ENCODE measurements at places on chromosomes 3 and 15.

GRCh38 chr3:79960594-79960993 is 192.8 kb upstream of the ROBO1 start:
- no peak for DNase-seq

- peak; percentile 83 for DNase-seq
Measured at GRCh38 chr3:50345586-50346234, at the start of gene ZMYND10. ZMYND10 (minus strand) TSS chr3:50345732; CDS start chr3:50345579, 153 bp downstream.

DNA sequence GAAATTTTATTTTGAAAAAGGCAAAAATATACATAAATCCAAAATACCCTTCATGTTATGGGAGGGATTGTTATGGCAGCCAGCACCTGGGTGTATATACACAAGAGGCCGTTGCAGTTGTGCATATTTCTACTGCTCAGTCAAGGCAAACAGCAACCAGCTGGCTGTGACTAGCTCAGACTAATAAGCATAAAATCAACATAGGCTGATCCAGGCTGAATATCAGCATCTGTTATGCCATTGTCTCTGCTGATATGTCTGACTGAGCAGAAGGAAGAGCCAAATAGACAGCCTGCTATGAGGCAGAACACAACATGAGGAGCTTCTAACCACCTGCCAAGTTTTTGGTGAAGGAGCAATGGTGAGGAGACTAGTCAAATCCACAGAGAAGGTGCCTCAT is 457.5 kb upstream of the ALCAM start:
- no peak for DNase-seq

- peak; percentile 34 for DNase-seq
Measured at GRCh38 chr3:39285332-39285731, 5.5 kb upstream of the CX3CR1 start.

- no peak for DNase-seq
Measured at GRCh38 chr3:62027241-62027640, 346.1 kb downstream of the FEZF2 start.

- DNase-seq: no peak
Measured at GRCh38 chr3:61200270-61200669, 51.0 kb downstream of the FHIT start.

GRCh38 chr3:100086401-100086800 is 27.9 kb downstream of the FILIP1L start:
- no peak for DNase-seq

- no peak for DNase-seq
Measured at GRCh38 chr15:27824841-27825422, 274.2 kb downstream of the OCA2 start.

DNA sequence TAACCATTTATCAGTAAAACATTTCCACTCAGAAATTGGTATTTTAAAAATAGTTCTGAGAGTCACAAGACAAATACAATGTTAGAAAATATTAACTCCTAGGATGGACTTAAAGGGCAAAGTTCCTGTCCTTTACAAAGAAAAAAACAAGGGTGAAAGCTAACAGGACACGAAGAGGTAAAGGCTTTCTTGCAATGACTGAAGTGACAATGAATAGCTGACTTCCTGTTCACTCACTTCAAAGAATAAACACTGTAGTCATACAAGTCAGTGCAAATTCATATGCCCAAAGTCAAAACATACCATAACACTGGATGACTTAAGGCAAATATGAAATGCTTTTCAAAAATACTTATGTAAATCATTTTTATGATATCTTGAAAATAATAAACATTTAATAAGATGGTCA is 1389.8 kb upstream of the ALCAM start:
- DNase-seq: no peak

GRCh38 chr3:155097009-155097349 is 16.9 kb downstream of the MME start:
- DNase-seq: no peak

DNA sequence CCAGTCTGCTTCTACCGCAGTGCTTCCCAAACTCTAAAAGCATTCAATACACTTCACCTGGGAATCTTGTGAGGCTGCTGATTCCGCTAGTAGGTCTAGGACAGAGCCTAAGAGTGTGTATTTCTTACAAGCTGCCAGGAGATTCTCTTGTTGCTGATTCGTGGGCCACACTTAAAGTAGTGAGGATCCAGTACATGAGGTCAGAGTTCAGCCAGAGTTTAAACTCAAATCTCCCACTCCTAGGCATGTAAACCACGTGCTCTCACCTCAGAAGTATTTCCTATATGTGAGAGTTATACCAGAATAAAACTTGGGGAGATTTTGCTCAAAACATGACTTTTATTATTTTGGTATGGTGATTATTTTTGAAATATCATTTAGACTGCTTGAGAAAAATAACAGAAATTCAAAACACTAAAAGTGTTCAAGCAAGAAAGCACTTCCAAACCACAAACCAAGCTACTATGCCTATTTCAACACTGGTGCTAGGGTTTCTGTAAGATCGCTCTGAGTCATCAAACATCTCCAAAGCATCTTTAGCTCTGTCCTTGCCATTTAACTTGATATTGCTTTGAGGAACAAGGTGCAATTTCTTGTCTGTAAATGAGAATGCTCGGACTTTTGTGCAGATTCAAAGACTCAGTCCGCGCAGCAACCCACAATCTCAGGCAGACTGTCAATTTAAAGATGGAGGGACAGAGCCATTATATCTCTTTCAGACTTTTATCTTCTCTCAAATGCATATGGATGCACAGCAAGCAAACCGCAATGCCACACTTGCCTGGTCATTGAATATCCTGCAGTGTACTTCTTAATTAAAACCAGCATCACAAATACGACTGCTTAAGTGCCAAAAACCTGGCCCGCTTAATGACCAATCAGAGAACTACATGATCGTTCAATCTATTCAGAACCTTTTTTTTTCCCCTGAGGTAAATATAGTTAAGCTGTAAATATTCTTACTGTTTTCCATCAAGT is 59.8 kb downstream of the AGTR1 start:
- DNase-seq: peak; percentile 85

DNA sequence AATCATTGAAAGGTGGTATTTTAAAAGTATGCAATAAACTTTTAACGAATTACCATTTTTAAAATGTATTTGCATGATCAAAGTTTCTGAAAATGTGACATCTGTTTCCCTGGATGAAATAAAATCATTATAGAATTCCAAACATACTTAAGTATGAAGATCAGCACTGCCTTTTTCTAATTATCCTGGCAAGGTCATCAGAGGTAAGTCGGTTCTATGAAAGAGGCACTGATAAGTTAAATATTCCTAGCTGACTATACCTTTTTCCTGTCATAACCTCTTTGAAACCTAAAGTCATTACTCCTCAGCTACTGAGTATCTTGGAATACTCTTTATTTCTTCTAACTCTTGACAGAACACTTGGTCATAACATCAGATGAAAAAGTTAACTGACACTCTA is 406.1 kb upstream of the ALCAM start:
- DNase-seq: no peak

DNA sequence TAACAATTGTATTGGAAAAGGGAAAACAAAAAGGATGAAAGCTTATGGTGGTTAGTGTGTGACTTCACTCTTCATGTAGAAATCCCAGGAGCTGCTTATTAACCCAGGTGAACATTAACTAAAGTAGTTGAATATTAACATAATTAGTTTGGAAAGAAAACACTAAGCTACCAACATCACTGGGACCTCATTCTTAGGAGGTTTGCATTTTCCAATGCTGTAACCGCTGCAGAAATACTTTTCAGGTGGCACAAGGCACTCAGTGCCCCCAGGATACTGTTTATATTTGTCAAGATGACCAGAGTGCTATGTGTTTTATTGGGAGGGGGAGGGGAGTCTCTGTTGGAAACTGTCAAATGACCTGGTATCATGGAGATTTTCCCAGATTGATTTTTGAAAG is 25.9 kb upstream of the VILL start:
- no peak for DNase-seq

- no peak for DNase-seq
Measured at GRCh38 chr15:34721802-34722438, 32.9 kb downstream of the GJD2 start.

GRCh38 chr3:187695449-187695848 is 6.9 kb downstream of the RTP2 start:
- no peak for DNase-seq

GRCh38 chr15:31364301-31365031 is 37.8 kb downstream of the KLF13 start:
- no peak for DNase-seq

GRCh38 chr3:23253214-23253613 is 50.1 kb downstream of the UBE2E2 start:
- DNase-seq: peak; percentile 15

DNA sequence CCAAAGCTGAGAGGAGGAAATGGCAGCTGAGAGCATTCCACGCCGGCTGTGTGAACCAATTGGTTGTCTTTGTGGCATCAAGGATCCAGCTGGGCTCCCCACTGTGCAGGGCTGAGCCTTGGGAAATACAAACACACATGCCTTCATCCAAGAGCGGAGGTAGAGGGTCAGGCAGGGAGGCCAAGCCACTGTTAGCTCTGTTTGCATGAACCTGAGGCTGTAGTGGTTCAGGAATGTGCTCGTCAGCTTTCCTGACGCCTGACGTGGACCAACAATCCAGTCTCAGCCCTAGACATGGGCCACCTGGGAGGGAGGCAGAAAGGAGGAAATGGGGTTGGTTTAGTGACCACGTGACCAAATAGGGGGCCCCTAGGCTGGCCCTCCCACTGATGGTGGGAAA is 276.9 kb downstream of the TLE3 start:
- no peak for DNase-seq

- DNase-seq: no peak
Measured at GRCh38 chr3:119239206-119239820, 1.4 kb downstream of the B4GALT4 start.

- peak; percentile 53 for DNase-seq
Measured at GRCh38 chr15:94327356-94327936, 96.1 kb downstream of the MCTP2 start.

- no peak for DNase-seq
Measured at GRCh38 chr3:8223766-8224165, 277.9 kb upstream of the LMCD1 start.

DNA sequence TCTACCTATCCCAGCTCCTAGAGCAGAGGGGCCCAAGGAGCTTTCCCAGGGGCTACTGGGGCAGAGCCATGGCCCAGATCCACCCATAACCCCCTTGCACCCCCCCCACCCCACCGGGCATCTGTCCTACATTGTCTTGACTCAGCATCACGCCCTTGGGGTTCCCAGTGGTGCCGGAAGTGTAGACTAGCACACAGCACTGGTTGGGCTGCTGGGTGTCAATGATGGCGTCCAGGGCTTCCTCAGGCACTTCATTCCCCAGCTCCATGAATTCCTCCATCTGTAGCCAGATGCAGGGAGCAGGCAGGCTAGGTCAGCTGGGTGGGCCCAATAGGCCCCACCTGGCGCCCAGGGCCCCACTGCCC is 33.2 kb downstream of the IDH3A start:
- DNase-seq: no peak

DNA sequence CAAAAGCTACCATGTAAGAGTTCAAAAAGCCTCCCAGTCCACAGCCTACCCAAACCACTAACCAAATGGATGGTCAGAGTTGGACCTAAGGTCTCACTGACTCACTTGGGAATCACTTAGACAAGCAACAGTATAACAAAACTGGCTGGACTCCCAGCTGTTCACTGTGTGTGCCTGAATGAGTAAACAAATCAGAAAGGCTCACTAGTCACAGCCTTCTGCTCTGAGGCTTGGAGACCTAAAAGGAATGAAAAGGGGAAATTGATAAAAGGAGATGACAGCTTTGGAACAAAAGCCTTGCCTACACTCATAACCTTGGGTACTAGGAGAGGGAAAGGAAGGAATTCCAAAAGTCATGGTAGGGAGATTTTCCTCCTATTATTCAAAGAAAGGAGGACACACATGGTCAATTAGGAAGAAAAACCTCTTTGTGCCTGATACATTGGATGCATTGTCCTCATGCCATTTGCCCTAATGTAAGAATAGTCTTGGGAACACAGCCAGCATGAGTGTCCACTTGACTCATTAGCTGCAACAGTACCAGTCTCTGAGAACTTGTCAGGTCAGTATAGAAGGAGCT is 92.3 kb downstream of the FRMD5 start:
- no peak for DNase-seq

DNA sequence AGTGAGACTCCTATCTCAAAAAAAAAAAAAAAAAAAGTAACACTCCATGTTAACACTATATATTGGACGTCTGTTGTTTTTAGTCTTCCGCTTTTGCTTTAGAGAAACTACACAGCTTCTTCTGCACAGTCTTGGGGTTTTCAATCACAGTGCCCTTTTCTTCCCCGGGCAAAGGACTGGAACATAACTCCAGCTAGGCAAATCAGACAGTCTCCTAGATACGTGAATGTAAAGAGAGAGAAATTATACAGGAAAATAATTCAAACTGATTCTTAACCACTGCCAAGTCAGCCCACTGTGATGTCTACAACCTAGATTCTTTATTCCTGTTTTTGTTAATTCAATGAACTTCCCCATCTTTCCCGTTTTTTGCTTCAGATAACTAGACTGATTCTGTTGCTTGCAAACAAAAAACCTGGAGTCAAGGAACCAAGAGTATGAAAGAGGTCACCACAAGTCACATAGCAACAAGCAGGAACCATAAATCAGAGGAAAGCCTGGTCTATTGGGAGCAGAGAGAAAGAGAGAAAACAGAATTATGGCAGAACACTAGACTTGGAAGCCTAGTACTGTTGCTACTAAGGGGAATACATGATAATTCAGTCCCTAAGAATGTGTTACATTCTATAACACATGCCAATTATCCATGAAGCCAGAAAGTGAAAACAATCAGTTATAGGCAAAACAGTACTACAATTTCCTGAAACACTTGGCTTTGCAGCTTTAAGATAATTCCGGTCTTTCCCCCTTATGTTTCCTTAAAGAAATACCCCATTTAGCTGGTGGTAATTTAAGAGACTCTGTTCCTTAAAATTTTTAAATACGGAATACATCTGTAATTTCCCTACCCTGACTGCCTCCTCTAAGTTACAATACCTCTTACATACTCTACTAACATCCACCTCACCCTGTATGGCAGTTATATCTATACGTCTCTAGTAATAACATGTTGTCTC is 63.1 kb downstream of the TBL1XR1 start:
- DNase-seq: peak; percentile 55

GRCh38 chr15:31824024-31824423 is 206.3 kb upstream of the CHRNA7 start:
- no peak for DNase-seq

- DNase-seq: no peak
Measured at GRCh38 chr15:39154227-39154638, 426.6 kb upstream of the THBS1 start.

DNA sequence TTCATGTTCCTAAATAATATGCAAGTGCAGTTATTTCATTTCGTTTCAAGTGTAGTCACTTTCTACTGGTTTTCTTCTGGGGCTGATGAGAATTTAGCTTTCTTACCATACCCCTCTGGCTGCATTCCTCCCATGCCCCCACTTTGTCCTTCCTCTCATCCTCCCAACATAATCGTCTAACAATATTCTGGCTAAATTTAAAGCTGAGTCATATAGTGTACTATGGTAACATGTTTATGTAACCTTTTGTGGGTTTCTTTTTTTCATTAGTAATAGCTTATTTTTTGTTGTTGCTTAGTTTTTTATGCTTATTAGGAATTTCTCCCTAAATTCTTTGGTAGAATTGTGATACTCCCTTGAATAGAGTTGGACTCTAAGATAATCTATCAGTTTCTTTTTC is 30.5 kb downstream of the DUT start:
- DNase-seq: peak; percentile 3

Measured in suppressor macrophage (primary cell).